Tibial nerve (tissue), 4 donors: ENCODE measurements at places on chromosomes 12 and 14.

DNA sequence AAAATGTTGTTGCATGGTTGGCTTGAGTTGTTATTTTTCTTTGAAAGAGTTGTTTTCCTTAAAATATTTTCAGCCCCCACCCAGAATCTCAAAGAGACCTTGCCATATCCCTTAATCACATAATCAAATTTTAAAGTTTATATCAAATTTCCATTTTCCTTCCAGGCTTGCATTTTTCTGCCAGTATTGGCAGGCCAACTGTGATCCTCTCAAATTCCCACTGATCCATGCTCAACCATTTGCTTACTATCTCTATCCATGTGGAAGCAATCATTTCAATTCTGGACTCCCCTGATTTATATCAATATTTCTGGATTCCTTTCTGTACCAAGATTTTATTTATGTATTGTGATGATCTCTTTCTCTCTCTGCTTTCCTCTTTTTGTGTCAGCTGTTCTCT is 64.2 kb upstream of the PYGL start:
- DNase-seq = no peak

GRCh38 chr12:122333142-122334087 is 67.1 kb upstream of the VPS33A start:
- no peak for DNase-seq

DNA sequence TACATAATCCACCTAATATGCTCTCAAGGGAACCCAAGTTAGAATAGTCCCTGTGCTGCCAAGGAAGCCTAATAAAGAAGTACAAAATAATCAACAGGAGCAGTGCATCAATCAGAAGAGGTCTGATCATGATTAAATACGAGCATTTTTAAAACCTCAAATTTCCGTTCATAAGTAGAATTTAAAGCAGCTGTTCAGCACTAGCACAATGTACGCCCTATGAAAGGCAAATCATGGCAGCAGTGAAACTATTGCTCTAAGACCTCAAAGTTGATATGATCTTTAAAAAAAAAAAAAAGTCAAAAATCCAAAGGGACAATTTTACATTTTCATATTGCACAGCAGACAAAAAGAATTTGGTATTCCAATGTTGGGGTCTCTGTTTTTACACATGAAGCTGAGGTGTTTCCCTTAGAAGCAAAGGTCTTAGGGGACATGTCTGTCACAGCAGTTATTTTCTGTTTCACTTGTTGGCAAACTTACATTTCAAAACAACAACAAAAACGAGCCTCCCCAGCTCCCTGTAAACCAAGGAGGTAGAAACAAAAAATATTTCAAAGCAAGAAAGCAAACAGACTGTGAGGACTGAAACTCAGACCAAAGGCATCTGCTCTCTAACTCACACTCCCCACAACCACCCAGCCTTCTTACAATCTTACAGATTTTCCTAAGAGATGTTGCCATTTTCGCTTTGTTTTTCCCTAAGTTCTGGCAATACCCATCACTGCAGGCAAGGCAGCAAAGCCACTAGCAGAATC is 28.2 kb downstream of the SOX5 start:
- no peak for DNase-seq

DNA sequence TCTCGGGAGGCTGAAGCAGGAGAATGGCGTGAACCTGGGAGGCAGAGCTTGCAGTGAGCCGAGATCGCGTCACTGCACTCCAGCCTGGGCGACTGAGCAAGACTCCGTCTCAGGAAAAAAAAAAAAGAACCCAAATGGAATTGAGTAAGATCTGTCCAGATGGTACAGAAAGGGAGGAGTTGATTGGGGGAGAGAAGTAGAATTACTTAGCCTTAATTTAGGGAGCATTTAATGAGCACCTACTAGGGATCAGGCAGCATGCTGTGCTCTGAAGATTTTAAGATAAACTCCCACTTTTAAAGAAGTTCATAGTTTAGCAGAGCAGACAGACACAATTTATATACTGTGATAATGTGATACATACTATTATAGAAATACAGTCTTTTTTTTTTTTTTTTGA is 4.5 kb downstream of the RAB5B start:
- no peak for DNase-seq

DNA sequence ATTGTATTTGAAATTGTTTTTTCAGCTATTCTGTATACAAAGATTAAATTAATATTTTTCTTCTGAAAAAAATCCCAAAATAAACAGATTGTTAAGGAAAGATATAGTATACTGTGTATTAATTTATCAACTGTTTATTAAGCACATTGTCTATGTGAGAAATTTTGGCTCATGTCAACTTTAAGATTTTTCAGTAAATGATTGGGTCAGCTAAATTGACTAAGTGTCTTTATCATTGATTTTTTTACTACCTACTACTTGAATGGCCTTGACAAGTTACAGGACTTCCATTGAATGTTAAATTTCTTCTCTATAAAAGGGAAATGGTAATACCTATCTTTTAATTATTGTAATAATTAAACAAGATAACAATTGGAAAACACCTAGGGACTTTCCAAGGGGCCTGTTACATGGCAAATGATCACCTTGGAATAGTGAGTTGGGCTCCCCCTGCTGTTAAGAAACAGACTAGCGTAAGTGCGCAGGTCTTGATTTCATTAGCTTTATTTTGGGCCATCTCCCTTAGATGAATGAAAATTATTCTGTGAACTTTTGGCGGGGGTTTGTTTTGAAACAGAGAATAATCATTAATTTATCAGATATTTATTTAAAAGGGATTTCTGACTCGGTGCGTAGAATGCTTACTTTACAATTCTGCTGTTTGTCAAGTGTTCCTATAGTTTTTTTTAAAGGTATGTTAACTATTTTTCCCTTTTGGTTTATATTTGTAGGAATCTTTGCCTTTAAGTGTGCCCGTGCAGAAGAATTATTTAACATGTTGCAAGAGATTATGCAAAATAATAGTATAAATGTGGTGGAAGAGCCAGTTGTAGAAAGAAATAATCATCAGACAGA is 14.5 kb upstream of the CCT2 start:
- peak; percentile 79 for DNase-seq

- no peak for DNase-seq
Observed at GRCh38 chr12:54977857-54978256, 6.7 kb downstream of the TESPA1 start.

GRCh38 chr14:94171208-94171607 is 2.9 kb upstream of the PPP4R4 start:
- DNase-seq = no peak

GRCh38 chr12:14564336-14564959 is 3.2 kb downstream of the PLBD1 start:
- DNase-seq = no peak

DNA sequence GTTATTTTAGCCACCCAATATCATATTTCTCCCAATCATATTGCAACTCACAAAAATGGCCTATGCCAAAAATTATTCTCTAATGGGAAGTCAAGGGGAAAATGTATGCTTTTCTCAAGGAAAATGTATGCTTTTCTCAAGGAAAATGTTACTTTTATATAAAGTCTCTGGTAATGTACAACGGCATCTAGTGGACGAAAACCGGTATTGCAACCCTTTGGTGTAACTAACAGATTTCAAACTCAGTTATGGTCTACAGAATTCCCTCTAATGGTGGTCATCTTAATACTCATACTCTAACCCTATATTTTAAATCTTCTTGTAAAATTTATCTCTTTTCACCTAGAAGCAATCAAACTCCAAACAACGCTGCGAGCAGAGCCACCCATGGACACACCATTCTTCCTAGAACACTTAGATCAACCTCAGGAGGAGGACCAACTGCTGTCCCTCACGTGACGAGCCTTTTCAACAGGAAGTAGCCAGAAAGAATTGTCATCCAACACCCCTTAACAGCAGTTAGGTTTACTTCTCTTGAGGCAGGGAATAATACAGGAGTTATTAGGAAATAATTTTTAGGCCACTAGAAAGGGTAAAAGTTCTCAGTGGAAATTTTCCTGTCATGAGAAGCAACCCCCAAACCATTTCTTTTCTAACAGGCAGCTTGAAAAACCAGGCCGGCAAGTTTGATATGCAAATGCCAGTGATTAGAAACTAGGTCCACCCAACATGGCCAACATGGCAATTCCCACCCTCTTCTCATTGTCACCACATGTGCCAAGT is 20.1 kb downstream of the APOBEC1 start:
- DNase-seq = no peak

DNA sequence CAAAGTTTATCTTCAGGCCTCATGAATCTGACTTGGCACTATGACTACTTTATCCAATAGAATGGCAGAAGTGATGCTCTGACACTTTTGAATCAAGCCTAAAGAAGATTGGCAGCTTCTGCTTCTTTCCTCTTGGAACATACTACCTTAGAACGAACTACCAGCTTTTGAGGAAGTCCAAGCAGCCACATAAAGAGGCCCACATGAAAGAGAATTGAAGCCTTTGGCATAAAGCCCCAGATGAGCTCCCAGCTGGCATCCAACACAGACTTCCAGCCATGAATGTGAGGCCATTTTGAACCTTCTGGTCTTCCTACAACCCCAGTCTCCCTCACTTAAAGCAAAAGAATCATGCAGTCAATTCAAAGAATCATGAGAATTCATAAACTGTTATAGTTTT is 65.8 kb downstream of the EEA1 start:
- DNase-seq = no peak

DNA sequence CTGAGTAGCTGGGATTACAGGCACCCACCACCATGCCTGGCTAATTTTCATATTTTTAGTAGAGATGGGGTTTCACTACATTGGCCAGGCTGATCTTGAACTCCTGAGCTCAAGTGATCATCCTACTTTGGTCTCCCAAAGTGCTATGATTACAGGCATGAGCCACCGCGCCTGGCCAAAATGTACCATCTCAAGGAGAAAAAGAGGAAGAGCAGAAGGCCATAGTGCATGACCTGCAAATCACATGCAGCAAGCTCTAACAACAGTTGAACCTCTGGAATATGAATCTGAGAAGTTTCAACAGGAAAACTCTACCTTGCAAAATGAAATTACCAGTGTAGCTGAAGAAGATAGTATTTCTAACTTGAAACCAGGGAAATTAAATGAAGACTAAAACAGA is 17.1 kb upstream of the SERPINA1 start:
- no peak for DNase-seq

- no peak for DNase-seq
Observed at GRCh38 chr12:126607157-126607556, 1541.9 kb downstream of the AACS start.

DNA sequence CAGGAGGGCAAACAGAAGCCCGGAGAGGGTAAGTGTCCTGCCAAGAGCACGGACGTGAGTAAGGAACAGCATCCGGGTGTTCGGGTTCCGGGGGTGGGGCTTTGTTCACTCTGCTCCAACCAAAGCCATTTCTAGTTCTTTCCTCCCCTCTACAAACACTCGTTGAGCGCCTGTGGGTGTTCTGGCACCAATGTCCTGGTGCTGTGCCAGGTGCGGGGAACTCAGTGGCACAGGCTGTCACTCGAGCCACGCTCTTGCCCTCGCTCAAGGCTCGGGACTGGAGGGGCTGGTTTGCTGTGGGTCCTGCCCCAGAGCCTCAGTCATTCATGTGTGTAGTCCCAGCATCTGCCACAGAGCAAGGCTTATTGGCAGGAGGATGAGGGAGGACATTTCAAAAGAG is 157.5 kb downstream of the CALM1 start:
- no peak for DNase-seq

GRCh38 chr12:182381-182892 is 31.5 kb downstream of the SLC6A12 start:
- no peak for DNase-seq

- DNase-seq = no peak
Observed at GRCh38 chr12:77629141-77629540, 201.6 kb upstream of the NAV3 start.

- DNase-seq = no peak
Observed at GRCh38 chr14:67815573-67816225, 691 bp downstream of the ZFYVE26 start.

- no peak for DNase-seq
Observed at GRCh38 chr12:24901576-24902461, 47.1 kb downstream of the BCAT1 start.

- no peak for DNase-seq
Observed at GRCh38 chr12:86914721-86915120, 658.5 kb upstream of the MGAT4C start.

GRCh38 chr14:57869617-57870016 is 3.7 kb upstream of the SLC35F4 start:
- DNase-seq = no peak

DNA sequence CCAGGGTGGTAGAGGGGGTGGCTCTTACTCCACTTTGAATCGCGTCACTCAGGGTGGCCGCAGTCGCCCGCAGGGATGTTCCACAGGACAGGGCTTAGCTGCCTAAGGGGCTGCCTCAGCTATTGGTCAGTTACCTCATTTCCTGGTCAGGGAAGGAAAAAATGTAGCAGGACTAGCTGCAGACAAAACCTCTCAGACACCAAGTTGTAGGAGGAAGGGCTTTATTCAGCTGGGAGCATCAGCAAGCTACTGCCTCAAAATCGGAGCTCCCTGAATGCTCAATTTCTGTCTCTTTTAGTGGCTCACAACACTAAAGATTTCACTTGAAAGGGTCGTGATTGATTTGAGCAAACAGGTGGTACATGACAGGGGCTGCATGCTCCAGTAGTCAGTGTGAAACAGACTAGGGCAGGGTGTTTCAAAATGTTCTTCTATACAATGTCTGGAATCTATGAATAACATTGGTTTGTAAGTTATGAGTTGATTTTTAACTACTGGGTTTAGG is 6.4 kb upstream of the CLEC6A start:
- DNase-seq = no peak
